ENCODE measurements at places on chromosomes 5 and 9.

DNA sequence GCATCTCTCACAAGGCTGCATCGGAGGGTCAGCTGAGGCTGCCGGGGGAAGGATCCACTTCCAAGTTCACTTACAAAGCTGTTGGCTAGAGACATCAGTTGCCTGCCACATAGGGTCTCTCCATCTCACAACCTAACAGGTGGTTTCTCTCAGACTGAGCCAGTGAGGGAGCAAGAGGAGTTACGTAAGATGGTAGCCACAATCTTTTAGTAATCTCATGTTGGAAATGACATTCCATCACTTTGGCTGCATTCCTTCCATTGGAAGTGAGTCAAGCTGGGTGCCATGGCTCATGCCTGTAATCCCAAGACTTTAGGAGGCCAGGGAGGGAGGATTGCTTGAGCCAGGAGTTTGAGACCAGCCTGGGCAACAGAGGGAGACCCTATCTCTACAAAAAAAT, 7.4 kb upstream of the GRK6 start:
- peak; percentile 61 for DNase-seq

GRCh38 chr5:80926979-80927656, 33.0 kb upstream of the RASGRF2 start:
- no peak for DNase-seq

DNA sequence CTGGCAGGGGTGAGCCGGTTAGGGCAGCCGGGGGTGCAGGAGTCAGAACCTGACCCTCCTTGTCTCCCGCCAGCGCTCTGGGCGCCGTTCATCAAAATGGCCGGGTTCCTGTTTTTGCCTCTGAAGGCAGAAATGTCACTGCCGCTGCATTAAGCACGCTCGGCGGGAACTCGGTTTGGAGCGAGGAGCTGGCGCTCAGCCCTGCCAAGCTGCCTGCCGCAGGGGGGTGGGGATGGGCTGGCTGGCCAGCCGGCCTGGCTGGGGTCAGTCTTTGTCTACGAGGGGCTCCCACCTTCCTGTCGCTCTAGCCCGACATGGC, 63.7 kb downstream of the CXXC5 start:
- DNase-seq, result no peak

DNA sequence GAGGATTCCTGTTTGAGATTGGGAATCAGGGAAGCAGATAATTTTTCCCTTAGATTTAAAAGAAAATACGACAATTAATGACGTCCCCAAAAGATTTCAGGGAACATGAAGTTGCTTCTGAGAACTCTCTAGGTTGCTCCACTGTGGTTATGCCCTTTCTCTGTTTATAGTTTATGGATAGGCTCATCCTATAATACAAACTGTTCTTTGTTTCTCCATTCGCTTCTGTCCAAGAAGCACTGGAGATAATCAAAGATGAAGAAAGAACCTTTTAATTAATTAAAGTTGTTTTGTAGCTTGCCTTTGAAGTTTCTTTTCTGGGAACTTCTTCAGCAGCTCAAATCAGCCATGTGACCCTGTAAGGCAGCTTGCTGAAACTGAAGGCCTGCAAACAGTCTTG, 87.5 kb downstream of the CHSY3 start:
- DNase-seq, result no peak

DNA sequence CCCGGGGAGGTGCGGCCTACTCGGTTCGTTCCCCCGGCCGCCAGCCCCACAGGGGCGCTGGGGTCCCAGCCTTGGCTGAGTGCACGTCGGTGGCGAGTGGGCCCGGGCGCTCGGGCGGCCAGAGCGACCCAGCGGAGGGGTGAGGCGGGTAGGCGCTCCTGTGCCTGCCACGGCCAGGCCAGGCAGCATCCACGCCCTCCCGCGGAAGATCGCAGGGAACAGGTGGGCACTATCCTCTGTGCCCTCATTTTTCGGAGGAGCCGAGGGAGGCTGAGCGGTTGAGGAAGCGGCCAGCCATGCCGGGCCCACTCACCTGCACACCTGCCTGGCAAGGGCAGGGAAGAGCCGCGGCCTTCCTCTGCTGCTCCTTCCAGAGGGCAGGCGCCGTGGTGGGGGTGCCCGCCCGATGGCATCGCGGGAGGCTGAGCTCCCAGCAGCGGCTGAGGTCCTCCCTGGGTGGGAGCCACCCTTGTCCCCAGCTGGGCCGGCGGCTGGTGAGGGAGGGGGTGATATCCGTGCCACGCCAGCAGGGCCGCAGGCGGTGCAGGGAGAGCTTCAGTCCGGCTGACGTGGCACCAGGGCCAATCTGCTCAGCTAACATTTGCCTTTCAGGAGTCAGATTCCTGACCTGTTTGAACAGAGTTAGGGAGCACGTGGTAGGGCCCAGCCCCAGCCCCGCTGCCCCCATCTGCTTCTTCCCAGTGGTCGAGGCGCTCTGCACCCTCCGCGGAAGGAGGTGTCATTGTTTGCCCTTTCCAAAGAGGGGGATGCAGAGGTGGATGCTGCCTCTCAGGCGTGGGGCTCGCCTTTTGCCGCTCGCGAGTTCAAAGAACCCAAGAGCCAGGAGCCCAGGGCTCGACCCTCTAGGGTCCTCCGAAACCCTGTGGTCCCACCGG, 1.6 kb upstream of the SEC16A start:
- no peak for DNase-seq

Measured in fibroblast of skin of scalp (primary cell).